Activated CD4-positive, alpha-beta T cell treated with anti-CD3 and anti-CD28 coated beads, Interleukin-2, amount 50 U/mL, for 16 hours (primary cell): ENCODE measurements at places on chromosomes 16 and 17.
A peak's percentile ranks its signal among the peaks of the same experiment; 100 is the strongest.

DNA sequence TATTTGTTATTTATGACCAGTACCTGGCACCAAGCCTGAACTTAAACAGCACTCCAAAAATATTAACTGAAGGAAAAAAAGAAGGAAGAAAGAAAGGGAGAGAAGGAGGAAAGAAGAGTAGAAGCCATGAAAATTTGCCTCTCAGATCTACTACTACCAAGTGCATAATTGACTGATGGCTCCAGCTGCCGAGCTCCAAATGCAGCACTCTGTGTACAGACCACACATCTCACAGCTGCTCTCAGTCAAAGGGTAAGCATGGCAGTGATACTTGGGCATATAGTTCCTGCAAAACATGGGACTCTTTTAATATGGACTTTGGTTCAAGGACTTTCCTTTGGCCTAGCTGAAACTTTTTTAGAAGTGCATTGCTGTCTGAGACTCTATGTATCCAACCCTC is 44.0 kb upstream of the NOG start:
- no peak for DNase-seq

DNA sequence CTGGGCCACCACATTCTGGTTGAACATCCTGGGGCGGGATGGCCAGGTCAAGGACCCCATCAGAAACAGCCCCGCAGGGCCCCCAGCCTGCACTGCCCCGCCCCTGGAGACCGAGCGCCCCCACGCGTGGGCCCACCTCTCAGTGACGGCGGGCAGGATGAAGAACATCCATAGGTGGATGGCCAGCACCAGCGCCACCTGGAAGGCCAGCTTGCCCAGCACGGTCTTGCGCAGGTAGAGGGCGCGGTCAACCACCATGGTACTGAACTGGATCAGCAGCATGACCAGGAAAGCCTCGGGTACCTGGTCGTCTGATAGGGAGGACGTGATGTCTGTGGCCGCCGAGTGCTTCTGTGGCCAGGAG is 13.6 kb downstream of the CTU2 start:
- DNase-seq, result no peak

DNA sequence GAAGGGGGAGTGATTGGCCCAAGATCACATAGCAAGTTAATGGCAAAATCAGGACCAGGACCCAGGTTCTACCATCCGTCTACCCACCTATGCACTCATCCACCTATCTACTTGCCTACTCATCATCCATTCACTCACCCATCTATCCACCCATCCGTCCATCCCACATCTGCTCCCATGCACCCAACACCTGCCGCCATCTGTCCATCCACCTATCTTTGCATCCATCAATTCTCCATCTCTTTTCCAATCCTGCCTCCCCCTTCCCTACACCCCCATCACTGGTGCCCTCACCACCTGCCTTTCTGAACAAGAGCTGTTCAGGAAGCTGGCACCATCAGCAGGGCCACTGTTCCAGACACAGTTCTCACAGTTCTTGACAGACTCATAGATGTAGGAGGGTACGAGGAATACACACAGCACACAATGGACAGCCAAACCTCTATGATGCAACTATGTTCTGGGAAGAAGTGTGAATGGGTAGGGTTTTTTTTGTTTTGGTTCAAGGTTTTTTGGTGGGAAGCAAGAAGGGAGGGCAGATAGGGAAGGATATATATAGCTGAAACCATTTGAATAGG is 4.5 kb downstream of the SAMD14 start:
- DNase-seq, result no peak

GRCh38 chr16:88948781-88949490 is 28.1 kb downstream of the CBFA2T3 start:
- no peak for DNase-seq

DNA sequence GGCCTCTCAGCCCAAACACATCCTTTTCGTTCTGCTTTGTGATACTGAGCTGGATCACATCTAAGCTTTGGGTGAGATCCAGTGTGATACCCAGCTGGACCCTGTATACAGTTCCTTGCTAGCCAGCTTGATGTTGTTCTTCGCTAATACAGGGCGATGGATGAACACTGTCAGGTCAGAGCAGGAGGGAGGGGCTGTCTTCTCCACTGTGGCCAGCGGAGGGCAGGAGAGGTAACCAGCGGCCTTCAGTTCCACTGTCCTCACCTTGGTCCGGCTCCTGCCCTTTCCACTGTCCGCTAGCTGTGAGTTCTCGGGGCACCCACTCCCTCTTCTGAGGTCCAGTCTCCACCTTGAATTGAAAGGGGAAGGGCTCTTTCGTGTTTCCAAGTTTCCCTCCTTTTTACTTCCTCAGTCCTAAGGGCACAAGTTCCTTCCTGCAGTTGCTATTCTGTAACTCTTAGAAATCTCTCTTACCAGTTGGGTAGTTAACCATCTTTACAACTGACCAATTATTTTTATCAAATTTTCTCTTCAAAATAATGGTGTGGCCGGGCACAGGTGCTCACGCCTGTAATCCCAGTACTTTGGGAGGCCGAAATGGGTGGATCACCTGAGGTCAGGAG is 3.0 kb upstream of the ZNF213 start:
- peak; percentile 47 for DNase-seq

- DNase-seq, result no peak
Observed at GRCh38 chr17:82103553-82104451, 5.8 kb upstream of the FASN start.

- DNase-seq, result no peak
Observed at GRCh38 chr17:63276821-63277220, 169.3 kb downstream of the CYB561 start.

GRCh38 chr16:62966626-62967025 is 930.4 kb upstream of the CDH8 start:
- no peak for DNase-seq
